ENCODE measurements at places on chromosomes 5 and 9. TPM values are rescaled to one million over a fixed set of nuclear protein-coding genes. Genes with fewer than 3 reads are reported as not detected.

GRCh38 chr5:157582731-157583620 is 7.4 kb upstream of the ADAM19 start:
- no peak for DNase-seq

Gene TMEM215
- not detected for total RNA-seq

DNA sequence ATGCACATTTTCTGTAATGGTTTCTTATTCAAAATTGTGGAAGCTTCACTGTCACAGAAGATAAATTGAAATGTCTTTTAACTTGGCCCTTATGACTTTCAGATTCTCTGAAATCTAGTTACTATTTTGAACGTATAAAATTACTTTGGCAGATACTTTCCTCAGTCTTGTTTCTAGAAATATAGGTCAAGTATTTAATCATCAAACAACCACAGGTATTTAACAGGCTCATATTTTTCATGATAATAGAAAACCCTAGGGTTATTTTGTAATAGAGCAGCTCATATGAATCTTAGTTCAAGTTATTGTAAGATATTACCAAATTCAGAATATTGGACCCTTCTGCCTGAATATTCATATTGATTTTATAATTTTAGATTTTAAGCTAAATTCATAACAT is 236.0 kb upstream of the CDH18 start:
- no peak for DNase-seq

Gene CDH6
- total RNA-seq = 3.4 TPM

DNA sequence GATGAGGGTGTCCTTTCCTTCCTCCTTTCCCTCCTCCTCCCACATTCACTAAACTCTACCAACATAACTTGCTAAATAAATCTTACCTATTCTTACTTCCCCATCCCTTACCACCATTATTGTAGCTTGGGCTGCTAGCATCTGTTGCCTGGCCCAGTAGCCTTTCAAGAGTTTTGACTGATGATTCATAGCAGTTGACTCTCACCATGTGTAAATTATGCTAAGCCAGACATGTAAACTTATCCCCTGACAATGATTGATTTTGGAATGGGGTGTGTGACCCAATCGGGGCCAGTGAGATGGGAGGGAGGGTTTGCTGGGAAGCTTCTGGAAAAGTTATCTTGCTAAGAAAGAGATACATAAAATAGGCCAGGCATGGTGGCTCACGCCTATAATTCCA is 161.8 kb upstream of the SPRY4 start:
- DNase-seq = no peak

DNA sequence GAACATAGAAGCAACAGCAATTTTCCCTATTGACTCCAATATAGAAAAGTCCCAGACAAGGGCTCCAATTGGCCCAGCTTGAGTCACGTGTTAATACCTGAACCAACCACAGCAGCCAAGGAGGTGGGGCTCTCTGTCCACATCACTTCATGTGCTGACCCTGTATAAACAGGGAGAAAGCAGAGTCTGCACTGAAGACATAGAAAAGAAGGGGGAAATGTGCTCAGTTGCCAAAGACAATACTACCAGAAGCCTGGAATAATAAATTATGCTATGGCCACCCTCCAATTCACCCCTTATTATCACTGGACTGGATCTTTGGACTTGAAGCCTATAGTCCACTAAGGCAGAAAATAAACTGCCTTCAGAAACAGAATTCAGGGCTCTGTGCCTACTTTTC is 275.4 kb downstream of the EPB41L4A start:
- no peak for DNase-seq

DNA sequence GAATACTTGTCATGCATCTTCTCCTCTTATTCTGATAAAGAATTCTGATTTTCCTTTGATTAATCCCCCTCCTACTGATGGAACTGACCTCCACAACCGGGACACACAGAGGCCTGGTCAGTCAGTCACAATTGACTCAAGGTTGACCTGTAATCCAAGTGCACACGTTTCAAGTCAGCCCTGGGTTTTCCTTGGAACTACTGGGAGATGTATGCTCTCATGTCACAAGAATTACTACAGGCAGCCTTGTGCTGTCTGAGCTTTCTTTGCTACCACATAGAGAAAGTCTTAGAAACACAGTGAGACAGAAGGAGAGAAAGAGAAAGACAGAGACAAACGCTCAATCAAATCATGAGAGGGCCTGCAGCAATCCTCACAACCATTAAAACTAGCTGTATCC is 345.8 kb downstream of the PDE4D start:
- DNase-seq = no peak

GRCh38 chr9:4463824-4464223 is 26.4 kb upstream of the SLC1A1 start:
- no peak for DNase-seq

Gene AQP7
- total RNA-seq = 13.3 TPM

Gene NUTM2G
- not detected for total RNA-seq

DNA sequence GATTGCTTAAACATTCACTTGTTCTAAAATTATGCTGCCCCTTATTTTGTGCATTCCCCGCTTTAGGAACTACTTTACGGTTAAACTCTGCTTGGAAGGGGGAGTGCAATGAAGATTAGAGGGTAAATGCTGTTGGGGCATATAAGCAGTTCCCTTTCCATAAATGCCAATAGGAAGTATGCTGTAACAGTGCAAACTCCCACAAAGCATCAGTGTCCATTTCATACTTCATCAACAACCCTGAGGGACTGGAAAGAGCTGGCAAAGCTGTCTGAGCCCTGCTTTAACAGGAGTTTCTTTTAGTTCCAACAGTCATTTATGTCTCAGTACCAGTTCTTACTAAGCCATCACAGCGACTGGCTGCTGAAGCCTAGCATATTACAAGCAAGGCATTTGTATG is 1.8 kb downstream of the ACTL7A start:
- no peak for DNase-seq

DNA sequence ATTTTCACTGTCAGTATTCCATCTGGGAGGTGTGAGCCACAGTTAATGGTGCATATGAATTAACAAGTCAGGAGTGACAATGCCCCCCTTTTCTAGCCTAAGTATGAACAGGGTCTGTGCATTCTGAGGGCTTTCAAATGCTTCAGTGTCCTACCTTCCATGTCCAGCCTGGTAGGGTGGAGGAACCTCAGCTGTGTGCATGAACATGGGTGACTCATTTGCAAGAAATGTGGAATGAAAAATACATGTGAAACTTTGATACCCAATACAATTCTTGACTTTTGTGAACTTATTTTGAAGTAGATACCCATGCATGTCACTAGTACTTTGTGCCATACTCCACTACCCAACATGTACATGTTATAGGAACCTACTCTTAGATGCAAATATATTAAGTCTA is 375.8 kb downstream of the SEMA5A start:
- DNase-seq = no peak

GRCh38 chr5:167785901-167786300 is 505.5 kb upstream of the WWC1 start:
- DNase-seq = no peak

DNA sequence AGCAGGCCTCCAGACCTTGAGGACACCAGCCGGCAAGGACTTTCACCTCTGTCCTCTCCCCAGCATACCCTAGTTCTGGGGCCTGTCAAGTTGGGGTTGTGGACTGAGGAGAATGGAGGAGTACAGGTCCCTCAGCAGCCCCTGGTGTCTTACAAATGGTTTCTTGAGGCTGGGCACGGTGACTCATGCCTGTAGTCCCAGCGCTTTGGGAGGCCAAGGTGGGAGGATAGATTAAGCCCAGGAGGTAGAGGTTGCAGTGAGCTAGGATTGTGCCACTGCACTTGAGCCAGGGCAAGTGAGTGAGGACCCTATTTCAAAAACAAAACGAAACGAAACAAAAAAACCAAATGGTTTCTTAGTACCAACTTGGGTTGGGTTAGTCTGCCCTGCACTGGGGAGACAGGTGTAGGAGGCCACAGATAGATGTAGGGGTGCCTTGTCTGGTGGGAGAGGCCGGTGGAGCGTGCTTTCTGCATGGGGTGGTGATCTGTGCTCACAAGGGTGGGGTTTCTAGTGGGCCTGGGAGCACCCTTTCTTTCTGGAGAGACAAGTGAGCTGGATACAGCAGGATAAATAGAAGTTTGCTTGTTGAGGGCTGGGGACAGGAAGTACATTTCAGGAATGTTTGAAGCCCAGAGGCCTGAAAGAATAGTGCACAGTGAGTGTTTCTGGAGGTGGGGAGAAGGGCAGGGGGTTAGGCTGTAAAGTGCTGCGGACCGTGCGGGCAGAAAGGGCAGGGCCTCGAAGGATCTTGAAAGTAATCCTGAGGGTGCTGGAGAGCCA is 37.7 kb upstream of the PSD2 start:
- DNase-seq = no peak

Gene ANKRD34B
- not detected for total RNA-seq

Measured in psoas muscle (tissue), 8 donors.